ENCODE measurements at places on chromosomes 7 and 10.

GRCh38 chr10:72013202-72013945, 49.2 kb downstream of the CHST3 start:
- DNase-seq, result no peak

- DNase-seq, result no peak
Measured at GRCh38 chr7:105198223-105198622, 184.2 kb downstream of the KMT2E start.

DNA sequence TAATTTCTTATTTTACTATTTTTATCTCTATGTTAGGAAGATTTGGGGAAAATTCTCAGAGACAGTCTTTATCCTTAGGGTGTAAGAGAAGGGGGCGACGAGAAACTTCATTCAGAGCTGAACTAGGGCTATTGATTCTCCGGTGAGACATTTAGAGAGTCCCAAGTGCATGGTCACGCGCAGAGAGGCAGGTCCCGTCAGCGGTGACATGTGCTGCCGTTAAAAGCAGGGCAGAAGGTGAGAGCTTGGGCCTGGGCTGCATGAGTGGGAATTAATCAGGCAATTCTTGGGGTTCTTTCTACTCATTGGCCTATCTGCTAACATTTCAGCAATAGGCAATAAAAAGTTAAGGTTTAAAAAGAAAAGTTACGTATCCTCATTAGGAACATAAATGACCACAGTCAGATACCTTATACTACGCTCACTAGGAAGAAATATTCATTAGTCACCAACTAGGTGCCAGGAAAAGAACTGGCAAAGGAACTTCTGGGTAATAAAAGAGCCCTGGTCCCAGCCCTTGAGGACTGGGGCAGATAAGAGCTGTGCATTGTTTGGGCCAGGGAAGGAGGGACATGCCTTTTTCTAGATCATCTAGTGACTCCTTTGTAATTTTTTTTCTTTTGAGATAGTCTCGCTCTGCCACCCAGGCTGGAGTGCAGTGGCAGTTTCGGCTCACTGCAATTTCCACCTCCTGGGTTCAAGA, 21.2 kb downstream of the PRKCQ start:
- no peak for DNase-seq

GRCh38 chr10:71273506-71273905, 45.6 kb upstream of the SLC29A3 start:
- no peak for DNase-seq

DNA sequence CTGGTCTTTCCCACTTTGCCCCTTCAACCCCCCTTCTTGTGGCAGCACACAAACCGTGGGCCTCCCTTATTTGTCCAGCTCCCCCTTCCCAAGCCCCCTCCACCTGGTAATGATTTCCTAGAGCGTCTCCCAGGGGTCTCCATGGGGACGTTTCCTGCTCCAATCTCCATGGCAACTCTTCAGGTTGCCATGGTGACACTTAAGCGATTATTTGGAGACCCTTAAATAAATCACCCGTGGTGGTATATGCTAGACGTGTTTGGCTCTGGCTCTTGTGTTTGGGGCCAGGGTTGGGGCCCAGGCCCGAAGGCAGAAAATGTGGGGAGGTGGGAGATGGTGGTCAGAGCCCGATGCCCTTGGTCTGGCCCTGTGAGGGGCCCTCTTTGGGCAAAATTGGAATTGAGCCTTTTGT, 41.1 kb upstream of the DLG5 start:
- no peak for DNase-seq

GRCh38 chr7:159192013-159192412, 47.3 kb upstream of the VIPR2 start:
- no peak for DNase-seq

DNA sequence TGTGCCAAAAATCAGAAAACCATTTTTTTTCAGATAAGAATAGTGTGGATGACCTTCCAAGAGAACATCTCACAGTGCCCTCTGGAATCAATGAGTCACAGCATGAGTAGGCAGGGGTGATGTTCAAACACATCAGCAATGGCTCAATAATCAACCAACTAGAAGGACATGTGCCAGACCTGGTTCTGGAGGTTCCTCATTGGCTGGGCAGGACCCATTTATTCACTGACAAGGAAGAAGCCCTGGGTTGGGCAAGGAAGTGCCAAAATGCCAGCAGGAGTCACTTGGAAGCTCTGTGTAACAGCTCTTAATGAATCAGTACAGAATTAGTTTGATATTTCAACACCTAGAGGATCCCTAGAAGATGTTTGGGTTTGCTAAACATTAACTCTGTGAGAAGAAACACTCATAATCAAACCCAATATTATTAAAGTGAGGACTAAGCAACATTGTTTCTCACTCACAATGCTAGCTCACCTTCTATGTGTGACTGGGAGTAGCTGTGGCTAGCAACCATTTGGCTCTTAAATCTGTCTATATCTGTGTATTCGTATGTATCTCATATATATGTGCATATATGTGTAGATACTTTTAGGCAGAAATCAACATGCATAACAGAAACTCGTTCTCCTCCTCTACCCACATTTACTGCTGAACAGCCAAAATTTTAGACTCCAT, 72.3 kb upstream of the APBB1IP start:
- no peak for DNase-seq

DNA sequence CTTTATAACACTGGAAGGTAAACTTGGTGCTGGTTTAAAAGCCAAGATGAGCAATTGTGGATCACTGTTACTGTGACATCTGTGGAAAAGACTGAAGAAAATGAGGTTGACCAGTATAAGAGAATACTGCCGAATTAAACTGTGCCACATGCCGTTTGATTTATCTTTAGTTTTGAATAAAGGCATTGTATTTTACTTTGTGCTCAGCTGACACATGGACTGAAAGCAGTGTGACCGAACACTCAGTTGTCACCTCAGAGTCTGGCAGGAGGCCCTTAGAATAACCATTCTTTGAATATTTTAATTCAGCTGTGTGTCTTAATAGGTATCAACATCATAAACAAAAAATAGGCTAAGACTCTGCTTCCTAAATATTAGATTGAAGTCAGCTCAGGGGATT, 133.7 kb upstream of the GJD4 start:
- no peak for DNase-seq

- DNase-seq, result no peak
Measured at GRCh38 chr10:105023211-105024111, 382.4 kb downstream of the SORCS3 start.

GRCh38 chr10:93245147-93245546, 171.5 kb downstream of the CYP26A1 start:
- DNase-seq, result no peak

DNA sequence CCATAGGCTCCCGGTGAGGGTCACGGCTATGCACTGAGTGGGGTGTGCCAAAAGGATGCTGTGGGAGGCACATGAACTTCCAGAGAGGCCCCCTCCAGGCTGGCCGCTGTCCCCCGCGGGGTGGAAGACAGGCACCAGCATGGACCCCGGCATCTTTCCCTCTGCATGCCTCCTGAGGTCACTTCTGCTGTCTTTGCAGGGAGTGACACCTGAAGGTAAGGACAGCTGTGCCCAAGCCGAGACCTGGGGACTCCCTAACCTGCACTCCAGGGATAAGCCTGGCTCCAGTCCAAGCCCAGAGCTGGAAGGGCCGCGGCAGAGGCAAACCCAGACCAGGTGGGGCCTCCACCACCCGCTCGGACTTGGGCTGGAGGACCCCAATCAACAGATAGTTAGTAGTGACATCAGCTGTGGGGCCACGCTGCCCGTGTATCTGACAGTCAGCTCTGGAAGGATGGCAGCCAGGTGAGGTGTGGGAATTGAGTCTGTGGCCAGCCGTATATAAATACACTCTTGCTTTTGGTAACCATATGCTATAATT, 340.7 kb upstream of the MKI67 start:
- DNase-seq, result no peak

DNA sequence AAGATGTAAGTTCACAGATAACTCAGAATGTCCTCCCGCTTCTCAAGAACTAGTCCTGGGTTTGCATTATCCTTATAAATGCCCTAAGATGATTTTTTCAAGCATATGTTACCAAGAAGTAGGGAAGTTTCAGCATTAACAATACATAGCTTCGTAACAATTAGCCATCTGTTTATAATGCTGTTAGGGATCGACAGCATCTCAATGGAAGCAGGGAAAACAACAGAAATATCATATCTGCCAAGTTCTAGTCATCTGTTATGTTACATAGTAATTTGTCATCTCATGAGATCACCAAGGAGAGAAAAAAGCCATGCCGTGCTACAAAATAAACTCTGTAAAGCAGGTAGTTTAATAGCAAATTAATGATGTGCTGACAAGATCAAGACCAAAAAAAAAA, 731.5 kb upstream of the C7orf33 start:
- DNase-seq, result no peak

- DNase-seq, result no peak
Measured at GRCh38 chr7:149819141-149819960, 18.8 kb upstream of the ZNF862 start.

- no peak for DNase-seq
Measured at GRCh38 chr10:60149003-60149402, 240.7 kb downstream of the ANK3 start.

GRCh38 chr10:120286280-120286679, 170.7 kb upstream of the PLPP4 start:
- no peak for DNase-seq

Measured in stimulated activated CD4-positive, alpha-beta T cell treated with anti-CD3 and anti-CD28 coated beads, Interleukin-1b, Interleukin-23, amount 100 ng/mL, for 1 hour (primary cell).